NCI-H748 treated with DMSO at 0.1 percent for 48 hours (cell line): ENCODE measurements at places on chromosomes 3 and 15.

- no peak for DNase-seq
Measured at GRCh38 chr15:58324533-58324932, 107.3 kb upstream of the LIPC start.

- no peak for DNase-seq
Measured at GRCh38 chr15:96457841-96458240, 127.3 kb downstream of the NR2F2 start.

DNA sequence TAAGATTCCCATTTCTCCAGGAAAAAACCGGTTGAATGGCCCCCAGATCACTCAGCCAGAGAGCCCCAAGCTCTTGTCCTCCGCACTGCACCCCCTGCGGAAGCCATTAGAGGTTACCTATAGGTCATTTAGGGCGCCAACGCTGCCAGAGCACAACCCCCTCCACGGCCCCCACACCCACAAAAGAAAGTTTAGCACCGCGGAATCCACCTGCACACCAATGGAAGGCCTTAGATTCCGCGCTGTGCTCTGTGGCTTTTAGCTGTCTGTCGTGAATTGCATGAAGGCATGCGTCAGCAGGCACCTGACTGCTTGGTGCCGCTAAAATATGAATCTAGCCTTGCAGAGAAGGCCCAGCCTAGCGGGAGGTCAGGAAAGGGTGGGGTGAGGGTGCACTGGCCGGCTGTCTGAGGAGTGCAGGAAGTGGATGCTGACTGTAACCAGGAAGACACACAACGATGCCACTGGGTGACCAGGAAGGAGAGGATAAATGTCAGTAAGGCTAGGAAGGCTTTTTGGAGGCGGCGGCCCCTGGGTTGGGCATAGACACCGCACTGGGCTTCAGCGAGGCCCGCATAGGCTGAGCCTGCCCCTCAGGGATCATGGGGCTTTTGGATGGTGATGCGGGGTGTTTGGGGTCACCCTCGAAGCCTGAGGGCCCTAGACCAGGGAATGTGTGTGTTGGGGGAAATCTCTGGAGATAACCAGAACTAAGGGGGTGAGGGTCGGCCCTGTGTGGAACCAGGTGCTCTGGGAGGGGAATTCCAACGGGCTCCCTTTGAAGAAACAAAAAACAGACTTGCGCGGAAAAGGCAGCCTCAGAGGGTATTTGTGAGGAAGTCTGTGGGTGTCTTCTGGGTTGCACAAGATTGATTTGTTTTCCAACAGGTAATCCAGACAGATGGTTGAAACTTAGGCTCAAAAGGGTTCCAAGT lies 976 bp upstream of the NUP210 start:
- DNase-seq, result no peak

GRCh38 chr3:102156426-102156825 lies 278.4 kb upstream of the ZPLD1 start:
- no peak for DNase-seq

- DNase-seq, result no peak
Measured at GRCh38 chr15:101178931-101179330, 72.9 kb downstream of the CHSY1 start.

GRCh38 chr3:40580494-40581091 lies 55.8 kb downstream of the ZNF621 start:
- DNase-seq, result no peak

DNA sequence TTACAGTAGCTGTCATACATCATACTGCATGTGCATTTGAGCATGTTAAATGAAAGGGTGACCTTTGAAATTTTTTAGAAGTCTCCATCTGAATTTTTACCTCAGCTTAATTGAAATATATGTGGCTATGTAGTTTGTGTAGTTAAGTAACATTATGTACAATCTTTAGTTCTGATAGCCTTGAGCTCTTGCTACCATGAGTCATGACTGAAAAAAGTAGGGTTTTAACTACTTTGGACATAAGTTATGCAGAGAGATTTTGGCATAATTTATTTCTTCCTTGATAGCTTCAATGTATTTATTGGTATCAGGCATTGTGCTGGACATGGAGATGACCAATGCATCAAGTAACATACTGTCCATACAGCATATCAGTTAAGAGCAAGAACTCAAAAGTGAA lies 376.5 kb upstream of the ZNF717 start:
- no peak for DNase-seq

GRCh38 chr3:42043099-42043813 lies 47.9 kb upstream of the TRAK1 start:
- peak; percentile 74 for DNase-seq

DNA sequence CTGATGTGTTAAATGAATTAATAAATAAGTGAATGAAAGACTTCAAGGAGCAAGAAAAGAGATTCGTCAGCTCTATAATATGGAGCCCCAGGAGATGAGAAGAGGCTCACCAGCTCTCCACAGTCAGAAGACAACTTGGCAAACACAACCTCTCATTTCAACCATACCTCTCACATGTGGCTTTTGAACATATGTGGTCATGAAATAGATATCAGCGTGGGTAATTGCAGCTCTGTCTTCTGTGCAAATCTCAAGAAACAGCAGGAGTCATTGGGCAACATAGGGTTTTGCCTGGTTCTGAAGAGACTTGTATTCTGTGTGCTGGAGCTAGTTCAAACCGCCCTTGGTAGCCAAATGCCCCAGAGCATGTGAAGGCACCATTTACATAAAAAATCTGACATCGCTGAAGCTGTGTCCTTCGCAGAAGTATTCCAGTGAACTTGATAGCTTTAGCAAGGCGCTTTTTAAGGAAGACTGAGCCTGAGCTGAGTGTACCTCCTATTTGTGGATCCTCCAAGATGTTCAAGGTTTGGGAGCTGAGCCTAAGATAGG lies 8.4 kb downstream of the CX3CR1 start:
- no peak for DNase-seq

GRCh38 chr15:91696981-91697380 lies 156.5 kb upstream of the SLCO3A1 start:
- DNase-seq, result no peak

DNA sequence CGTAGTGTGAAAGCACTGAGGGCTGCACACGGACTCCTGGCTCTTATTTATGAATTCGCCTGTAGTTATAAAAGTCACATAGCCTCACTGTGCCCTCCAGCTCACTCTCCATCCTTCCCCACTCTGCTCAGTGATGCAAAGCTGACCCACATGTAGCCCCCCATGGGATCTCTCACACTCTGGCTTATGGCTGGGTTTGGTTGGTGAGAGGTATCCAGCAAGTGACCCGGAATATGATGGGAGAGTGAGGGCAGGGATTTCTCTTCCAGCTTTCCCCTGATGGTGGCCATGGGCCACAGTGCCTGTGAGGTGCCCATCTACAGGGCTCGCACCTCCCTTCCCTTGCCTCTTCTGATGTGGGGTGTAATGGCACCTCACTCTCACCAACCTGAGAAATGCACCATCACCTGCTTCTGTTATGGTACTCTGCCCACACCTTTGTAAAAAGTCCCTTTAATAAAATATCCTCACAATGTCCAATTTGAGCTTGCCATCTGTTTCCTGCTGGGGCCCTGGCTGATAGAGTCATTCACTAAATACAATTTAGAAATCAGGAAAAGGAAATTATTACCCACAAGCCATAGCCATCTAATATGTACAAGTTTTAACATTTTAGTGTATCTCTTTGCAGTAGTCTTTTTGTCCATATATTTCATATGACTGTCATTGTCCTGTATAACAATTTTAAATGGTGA lies 93.6 kb downstream of the SCN11A start:
- no peak for DNase-seq

DNA sequence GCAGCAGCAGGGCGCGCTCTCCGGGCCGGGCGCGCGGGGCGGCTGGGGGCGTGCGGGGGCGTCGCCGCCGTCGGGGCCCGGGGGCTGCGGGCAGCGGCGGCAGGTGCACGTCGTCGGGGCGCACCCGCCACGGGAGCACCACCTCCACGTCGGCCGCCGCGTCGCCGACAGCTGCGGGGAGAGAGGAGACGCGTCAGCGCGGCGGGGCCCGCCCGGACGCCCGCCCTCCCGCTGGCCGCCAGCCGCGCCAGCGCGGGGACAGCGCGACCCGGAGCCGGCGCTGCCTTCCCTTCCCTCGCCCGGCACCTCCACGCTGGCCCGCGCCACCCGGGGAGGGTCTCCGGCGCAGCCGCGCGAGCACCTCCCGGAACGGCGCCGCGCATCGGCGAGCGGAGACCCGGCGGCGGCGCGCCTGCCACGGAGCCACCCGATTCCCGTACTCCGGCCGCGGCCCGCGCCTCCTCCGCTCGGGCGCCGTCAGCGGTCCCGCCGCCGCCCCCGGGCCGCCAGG lies 481 bp downstream of the ADAMTS17 start:
- DNase-seq, result no peak

GRCh38 chr15:73460662-73461061 lies 17.7 kb downstream of the REC114 start:
- DNase-seq, result no peak

DNA sequence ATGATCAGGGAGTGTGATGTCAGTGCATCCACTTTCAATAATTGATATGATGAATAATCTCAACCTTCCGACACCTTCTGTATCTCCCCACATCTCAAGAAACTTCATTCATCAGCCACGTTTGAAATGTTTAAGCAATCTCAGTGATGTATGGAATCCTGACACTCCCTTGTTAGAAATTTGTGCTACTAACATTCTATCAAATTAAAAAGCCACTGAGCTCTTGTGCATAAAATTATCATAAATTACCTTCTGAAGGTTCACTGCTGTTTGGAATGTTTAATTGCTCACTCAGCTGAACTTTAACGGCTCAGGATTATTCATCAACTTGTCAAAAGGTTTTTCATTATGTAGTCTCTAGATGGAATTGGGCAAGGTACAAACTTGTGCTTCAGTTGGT lies 108.4 kb upstream of the DPH6 start:
- DNase-seq, result no peak

GRCh38 chr15:40287968-40288367 lies 5.1 kb upstream of the ANKRD63 start:
- DNase-seq, result no peak

GRCh38 chr15:29815000-29815710 lies 7.1 kb downstream of the TJP1 start:
- DNase-seq, result no peak

DNA sequence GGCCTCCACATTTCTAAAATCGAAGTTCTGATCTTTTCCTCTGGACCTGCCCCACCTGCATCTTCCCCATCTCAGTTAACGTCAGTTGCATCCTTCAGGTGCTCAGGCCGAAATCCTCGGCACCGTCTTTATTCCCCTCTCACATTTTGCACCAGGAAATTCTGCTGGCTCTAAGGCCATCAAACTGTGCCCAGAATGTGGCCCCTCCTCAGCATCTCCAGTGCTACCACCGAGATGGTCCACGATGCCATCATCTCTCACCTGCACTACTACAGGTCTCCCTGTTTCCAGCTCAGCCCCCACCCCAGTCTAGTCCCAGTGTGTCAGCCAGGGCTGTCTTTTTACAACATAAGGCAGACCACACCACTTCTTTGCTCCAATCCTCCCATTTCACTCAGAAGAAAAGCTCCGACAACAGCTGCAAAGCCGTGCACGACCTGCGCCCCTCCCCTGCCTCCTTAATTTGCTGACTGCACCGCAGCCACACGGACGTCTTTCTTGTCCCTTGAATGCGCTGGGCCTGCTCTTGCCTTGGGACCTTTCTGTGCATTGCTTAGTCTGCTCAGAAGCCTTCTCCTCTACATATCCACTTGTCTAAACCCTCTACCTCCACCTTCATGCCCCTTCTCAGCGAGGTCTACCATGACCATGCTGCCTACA lies 14.4 kb downstream of the MUC20 start:
- DNase-seq, result no peak

- DNase-seq, result no peak
Measured at GRCh38 chr15:93024716-93025624, 64.0 kb downstream of the RGMA start.

DNA sequence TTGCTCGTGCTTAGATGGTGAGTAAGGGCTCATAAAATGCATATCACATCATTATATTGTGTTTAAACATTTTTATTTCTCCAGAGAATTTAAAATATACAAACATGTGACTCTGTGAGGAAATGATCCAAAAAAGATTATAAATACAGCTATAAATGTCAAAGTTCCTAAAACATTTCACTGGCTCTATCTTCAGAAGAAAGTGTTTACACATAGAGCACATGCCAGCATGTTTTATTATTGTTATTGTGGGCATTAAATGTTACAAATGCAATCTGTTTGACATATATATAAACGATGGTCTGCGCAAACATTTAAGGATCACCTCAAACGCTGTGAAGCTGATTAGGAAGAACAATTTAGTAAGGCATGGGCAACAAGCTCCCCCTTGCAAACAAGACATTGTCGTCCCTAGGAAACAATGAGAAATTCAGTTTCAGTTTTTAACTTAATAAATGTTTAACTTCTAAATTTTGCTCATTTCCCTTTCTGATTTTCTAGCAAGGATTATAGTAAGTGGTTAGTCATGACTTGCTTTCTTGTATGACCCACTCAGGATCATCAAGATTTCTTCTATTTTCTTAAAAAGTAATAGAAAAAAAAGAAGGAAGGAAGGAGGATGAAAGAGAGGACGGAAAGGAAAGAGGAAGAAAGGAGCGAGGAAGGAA lies 207.5 kb downstream of the SATB1 start:
- no peak for DNase-seq

GRCh38 chr15:46576646-46577395 lies 942.0 kb downstream of the SQOR start:
- no peak for DNase-seq

- DNase-seq, result no peak
Measured at GRCh38 chr3:120438665-120439370, 12.0 kb downstream of the FSTL1 start.

DNA sequence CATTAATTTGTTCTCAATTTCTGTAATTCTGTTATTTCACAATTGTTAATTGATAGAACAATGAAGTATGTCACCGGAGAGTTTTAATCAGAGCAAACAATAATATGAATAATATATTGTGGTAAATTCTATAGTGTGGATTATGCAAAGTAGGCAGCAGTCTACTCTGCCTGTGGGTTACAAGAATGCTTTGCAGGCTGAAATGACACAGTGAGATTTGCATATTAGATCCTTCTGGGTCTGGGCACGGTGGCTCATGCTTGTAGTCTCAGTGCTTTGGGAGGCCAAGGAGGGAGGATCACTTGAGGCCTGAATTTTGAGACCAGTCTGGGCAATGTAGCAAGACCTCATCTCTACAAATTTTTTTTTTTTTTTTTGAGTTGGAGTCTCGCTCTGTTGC lies 12.5 kb downstream of the COPG1 start:
- DNase-seq, result no peak

GRCh38 chr15:70636540-70637165 lies 126.7 kb downstream of the UACA start:
- no peak for DNase-seq

GRCh38 chr15:99433026-99433756 lies 132.6 kb upstream of the MEF2A start:
- DNase-seq, result no peak

GRCh38 chr3:9779721-9780457 lies 10.1 kb upstream of the CAMK1 start:
- no peak for DNase-seq

- DNase-seq, result no peak
Measured at GRCh38 chr15:45156744-45157455, 27.1 kb downstream of the DUOX1 start.

GRCh38 chr3:71843071-71843470 lies 58.1 kb upstream of the PROK2 start:
- DNase-seq, result no peak
